Right ventricle myocardium superior (tissue), 1 donor: ENCODE measurements at places on chromosomes 5 and 9.

GRCh38 chr9:109441296-109441695, 56.8 kb downstream of the PTPN3 start:
- DNase-seq: no peak

DNA sequence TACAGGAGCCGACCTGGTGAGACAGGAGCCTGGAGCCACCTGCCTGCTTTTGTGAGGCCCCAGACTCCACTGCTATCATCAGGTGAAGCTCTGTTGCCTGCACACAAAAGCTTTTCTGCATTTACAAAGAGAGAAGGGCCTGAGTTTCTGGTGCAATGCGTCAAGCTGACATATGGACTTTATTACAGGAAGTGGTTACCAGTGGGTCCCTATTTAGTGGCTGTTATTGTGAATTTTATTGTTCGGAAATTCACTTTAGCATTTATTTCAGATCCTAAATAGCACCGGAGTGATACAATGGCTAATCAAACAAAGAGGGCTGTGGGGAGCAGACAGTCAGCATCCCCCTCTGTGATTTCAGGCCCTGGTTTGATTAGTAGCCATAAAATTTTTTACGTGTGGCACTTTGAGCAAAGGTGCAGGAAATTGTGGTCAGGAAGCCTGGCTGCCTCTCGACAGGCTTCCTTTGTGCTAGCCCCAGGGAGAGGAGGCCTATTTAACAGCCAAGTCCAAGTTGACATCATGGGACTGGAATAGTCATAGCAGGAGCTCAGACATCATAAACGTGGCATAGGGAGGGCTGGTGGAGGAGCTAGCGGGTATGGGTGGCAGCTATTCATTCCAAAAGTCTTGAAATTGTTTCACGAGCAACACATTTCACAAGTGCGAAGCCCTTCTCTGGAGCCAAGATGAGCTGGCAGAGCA, 8.4 kb downstream of the TGFBI start:
- DNase-seq: no peak

GRCh38 chr9:137406085-137406760, 16.7 kb downstream of the EXD3 start:
- DNase-seq: peak; percentile 40

- no peak for DNase-seq
These were observed 279.0 kb downstream of the AOPEP start for GRCh38 chr9:95005278-95006143.

- no peak for DNase-seq
These were observed 36.1 kb upstream of the CCNG1 start for GRCh38 chr5:163401271-163401670.

- no peak for DNase-seq
These were observed 3.2 kb upstream of the BAAT start for GRCh38 chr9:101387871-101388506.

GRCh38 chr9:19989213-19989612, 200.4 kb upstream of the SLC24A2 start:
- DNase-seq: no peak

DNA sequence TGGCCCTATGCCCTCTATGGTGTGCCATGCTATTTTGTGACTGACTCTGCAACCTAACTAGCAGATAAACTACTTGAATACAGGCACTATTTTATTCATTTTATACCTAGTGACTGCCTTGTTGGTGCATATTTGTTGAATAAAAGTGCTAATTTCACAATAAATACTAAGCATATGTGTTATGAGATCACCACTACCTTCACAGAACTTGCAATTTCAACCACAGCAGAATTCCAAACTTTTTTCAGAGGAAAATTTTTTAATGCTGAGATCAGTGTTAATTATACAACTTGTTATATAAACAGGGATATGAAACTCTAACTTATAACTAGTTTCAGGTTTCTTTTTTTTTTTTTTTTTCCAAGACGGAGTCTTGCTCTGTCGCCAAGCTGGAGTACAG, 94.8 kb downstream of the NR3C1 start:
- DNase-seq: no peak

GRCh38 chr5:139746691-139747582, 48.7 kb upstream of the PSD2 start:
- no peak for DNase-seq

- DNase-seq: no peak
These were observed 50.9 kb downstream of the GOLPH3 start for GRCh38 chr5:32123058-32123805.

GRCh38 chr9:123562844-123563346, 206.9 kb downstream of the CRB2 start:
- DNase-seq: no peak

DNA sequence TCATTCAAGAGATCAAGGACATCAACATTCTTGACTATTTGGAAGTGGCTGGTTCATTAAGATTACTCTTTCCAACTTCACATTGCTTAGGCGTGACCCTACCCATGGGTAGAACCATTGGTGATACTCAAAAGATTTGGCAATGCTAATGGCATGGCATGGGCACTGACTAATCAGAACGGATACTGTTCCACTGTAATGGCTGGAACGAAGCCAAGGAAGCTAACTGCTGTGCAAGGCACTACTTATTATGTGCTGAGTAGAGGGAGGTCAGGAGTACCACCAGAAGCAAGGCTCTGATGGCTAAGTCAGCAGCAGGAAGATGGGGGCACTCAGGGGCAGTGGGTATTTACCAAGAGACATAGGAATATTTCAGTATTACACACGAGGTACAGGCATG, 31.9 kb downstream of the GNA14 start:
- DNase-seq: no peak

- no peak for DNase-seq
These were observed 94.7 kb upstream of the RAD23B start for GRCh38 chr9:107188376-107188775.

DNA sequence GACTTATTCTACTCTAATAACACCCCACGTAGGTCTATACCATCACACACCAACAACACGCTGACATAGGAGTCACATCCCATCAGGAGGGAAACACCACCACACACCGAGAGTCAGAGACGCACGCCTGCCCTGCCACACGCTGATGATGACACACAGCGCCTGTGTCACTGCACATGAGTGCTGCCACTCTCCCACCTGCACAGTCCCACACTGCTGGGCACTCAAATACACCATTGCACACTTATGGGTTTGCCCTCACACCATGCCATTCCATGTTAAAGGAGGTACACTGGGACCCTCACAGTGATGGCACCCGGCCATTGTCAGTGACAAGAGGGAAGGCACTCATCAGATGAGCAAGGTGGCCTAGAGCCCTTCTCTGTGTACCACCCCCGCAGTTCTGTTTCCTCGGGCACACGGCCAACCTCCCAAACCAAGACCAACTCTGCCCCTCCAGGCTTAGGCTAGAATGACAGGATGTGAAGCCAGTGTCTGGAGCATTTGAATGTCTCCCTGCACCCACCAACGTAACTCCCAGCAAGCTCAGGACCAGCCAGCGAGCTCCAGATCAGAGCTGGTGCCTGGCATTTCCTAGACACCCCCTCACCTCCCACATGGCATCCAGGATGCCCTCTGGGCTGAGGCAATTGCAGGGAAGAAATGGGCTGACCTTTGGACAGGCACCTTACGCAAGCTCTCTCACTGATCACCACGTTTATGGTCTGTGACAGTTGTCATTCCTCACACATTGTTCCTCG, 3.6 kb upstream of the CPLX2 start:
- no peak for DNase-seq

GRCh38 chr9:37501957-37502596, 16.3 kb downstream of the POLR1E start:
- DNase-seq: no peak

DNA sequence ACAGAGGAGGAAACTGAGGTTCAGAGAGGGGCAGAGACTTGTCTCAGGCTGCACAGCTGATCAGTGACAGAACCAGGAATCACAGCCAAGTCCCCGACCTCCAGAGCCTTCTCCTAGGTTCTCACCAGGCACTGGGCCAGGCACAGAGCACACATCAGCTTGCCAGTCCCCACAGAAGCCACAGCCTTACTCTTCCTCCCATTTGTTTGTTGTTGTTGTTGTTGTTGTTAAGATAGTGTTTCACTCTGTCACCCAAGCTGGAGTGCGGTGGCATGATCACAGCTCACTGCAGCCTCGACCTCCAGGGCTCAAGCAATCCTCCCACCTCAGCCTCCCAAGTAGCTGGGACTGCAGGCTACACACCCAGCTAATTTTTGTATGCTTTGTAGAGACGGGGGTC, 41.4 kb downstream of the NAIF1 start:
- DNase-seq: no peak

DNA sequence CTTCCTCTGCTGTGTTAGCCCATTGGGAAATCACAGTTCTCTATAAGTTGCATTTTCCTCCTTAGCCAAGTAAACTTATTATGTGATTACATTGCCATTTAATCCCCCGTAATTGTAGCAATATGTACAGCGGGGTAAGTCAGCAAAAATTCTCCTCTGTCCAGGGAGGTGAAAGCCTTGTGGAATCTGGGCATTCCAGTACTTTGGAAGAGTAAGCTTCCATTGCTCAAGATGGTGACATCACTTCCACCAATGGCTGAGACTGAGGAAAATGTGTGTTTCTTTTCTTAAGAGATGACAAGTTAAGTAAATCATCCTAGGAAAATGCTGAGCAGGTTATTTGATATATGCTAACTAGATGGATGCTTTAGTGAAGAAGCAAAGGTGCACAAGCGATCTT, 436.7 kb downstream of the CETN3 start:
- no peak for DNase-seq

- no peak for DNase-seq
These were observed 856.5 kb upstream of the SEMA6A start for GRCh38 chr5:117431091-117431490.

DNA sequence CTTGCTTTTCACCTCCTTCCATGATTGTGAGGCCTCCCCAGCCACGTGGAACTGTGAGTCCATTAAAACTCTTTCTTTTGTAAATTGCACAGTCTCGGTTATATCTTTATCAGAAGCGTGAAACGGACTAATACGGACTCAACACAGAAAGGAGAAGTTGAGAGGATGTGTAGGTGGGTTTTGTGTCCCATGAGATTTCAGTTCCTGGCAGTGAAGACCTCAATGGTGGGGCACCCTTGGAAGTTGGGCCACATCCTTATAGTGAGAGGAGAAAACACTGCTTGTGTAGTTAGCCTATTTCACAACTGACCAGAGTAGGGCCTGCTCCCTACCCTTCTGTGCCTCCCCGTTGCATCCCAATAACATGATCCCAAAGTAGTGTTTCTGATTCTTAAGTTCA, 98.9 kb upstream of the TNC start:
- no peak for DNase-seq
